Right forelimb (tissue), 1 donor: ENCODE measurements at places on chromosomes 3 and 15.

- DNase-seq, result no peak
Measured at GRCh38 chr15:88664151-88664778, 25.4 kb downstream of the ISG20 start.

DNA sequence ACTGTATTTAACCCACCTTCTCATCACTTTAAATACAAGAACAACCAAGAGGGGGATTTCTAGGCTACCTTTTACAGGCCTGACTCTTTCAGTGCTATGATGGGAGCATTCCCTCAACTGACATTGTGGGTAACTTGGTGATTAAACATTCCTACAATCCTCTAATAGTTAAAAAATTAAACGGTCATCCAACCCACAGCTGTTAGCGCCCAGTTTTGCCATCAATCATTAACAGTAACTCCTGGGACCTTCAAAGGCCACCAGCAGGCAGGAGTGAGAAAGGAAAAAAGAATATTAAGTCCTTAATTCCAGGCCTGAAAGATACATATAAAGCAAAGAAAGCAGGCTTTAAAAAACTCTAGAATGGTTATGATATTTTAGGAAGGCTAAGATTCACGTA is 512.1 kb downstream of the MAGI1 start:
- DNase-seq, result no peak

- no peak for DNase-seq
Measured at GRCh38 chr15:66290518-66290917, 2.9 kb upstream of the DIS3L start.

DNA sequence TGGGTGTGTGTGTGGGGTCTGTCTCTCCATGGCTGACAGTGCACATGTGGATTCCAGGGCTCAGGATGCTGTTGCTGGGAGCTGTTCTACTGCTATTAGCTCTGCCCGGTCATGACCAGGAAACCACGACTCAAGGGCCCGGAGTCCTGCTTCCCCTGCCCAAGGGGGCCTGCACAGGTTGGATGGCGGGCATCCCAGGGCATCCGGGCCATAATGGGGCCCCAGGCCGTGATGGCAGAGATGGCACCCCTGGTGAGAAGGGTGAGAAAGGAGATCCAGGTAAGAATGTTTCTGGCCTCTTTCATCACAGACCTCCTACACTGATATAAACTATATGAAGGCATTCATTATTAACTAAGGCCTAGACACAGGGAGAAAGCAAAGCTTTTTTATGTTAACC is 10.5 kb downstream of the ADIPOQ start:
- no peak for DNase-seq

GRCh38 chr3:94985778-94986177 is 922.9 kb downstream of the NSUN3 start:
- DNase-seq, result no peak
